CD4-positive, CD25-positive, alpha-beta regulatory T cell (primary cell): ENCODE measurements at places on chromosomes 5 and 9. TPM values are rescaled to one million over a fixed set of nuclear protein-coding genes. Genes with fewer than 3 reads are reported as not detected.

The C5orf58 gene
- polyA plus RNA-seq: 1.1 TPM

DNA sequence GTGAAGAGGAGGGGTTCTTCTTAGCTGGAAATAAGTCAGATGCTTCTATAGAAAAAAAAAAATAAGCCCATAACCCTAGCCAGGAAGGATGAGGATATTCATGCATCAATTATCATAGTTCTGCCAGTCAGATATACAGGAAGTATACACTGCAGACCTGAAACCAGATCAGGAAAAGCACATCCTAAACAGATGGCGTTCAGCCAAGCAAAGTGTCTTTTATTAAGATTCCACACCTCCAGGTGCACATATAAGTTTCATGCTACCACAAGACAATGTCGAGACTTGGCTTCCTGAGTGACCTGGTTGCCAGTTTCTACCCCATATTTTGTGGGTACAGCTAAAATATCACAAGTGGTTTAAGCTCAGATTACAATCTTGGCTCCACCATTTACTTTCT, 108.3 kb downstream of the CETN3 start:
- no peak for DNase-seq

GRCh38 chr9:127463382-127463781, 12.1 kb downstream of the LRSAM1 start:
- DNase-seq: no peak

GRCh38 chr5:7616897-7617296, 221.0 kb downstream of the ADCY2 start:
- DNase-seq: no peak

The POU5F2 gene
- 0.17 TPM for polyA plus RNA-seq

- no peak for DNase-seq
Observed at GRCh38 chr5:32602906-32603305, 17.5 kb downstream of the SUB1 start.

DNA sequence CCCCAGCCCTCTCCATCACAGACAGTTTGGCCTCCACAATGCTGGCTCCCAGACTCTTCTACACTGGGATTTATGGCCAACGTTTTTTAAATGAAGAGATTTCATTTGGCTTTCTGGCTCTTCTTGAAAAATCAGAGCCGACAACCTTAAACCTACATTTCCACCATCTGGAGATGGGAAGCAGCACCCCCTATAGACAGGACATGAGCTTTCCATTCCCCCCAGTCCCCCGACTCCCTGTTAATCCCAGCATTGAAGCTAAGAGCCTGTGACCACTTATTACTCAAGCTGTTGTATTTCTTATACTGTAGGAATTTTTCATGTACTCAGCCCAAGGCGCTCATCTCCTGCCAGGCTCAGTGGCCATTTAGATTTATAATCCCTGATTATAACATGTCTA, 34.0 kb upstream of the AFAP1L1 start:
- DNase-seq: no peak

DNA sequence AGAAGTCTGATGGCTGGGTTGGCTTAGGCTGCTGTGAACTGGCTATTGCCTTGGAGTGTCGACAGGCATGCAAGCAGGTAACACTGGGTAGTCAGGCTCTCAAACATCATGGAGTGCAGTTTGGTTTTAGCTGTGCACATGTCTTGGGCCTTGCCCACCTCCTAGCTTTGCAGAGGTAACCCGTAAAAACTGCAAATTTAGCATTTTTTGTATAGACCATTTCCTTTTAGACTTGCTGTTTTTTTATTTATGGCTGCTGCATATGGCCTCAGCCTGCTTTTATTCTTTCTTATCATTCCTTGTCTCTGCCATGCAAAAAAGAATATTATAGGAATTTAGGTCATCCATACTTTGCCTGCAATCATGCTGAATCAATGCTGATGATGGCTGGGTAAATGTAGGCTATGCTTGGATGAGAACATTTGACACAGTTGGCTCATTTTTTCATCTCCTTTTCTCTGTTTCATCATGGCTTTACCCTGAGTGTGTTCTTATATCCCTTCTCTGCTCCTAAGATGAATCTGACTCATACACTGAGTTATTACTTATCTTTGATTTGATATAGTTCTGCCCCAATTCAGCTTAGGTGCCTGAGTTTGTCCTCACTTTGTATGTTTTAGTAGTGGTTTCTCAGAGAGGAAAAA, 27.2 kb downstream of the RECK start:
- DNase-seq: no peak

The MPDZ gene
- polyA plus RNA-seq: not detected

DNA sequence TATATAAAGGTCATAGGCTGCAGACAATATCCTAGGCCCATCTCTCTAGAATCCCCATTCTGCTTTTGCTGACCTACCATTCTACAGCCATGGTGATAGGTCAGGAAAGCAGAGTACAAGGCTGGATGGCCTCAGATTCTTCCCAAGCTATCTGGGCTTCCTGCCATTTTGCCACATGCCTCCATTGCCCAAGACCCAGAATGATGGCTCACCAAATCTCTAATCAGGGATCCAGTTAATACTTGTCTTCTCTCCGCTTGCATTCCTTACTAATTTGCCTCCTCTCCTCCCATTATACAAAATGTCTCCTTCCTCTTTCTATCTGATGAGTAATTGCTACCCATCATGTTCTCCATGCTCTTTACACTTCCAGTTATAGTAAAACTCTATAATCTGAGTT, 22.7 kb upstream of the NDUFS4 start:
- DNase-seq: no peak

The NSG2 gene
- not detected for polyA plus RNA-seq

GRCh38 chr5:150783422-150783928, 4.9 kb downstream of the SMIM3 start:
- peak; percentile 79 for DNase-seq

- no peak for DNase-seq
Observed at GRCh38 chr5:156481741-156482140, 154.8 kb downstream of the SGCD start.

DNA sequence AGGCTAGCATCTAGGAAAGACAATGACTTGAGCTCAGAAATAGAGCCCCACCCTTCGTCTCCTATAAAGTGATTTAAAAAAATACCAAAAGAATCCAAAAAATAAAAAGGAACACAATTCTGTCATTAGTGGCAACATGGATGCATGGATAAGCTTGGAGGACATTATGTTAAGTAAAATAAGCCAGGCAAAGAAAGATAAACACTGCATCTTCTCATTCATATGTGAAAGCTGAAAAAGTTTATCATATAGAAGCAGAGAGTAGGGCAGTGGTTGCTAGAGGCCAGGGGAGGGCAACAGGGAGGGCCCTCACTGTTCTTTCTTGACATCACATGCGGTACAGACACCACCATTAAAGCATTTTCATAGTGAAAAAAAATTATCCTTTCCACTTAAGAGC, 220.9 kb upstream of the TRPC7 start:
- DNase-seq: no peak

DNA sequence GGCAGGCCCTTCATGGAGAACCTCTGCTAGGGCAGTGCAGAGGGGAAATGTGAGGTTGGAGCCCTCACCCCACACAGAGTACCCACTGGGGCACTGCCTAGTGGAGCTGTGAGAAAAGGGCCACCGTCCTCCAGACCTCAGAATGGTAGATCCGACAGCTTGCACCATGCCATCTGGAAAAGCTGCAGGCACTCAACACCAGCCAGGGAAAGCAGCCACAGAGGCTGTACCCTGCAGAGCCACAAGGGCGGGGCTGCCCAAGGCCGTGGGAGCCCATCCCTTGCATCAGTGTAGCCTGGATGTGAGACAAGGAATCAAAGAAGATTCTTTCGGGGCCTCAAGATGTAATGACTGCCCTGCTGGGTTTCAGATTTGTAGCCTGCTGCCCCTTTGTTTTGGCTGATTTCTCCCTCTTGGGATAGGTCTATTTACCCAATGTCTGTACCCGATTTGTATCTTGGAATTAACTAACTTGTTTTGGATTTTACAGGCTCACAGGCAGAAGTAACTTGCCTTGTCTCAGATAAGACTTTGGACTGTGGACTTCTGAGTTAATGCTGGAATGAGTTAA, 16.6 kb upstream of the ZDHHC11 start:
- no peak for DNase-seq

DNA sequence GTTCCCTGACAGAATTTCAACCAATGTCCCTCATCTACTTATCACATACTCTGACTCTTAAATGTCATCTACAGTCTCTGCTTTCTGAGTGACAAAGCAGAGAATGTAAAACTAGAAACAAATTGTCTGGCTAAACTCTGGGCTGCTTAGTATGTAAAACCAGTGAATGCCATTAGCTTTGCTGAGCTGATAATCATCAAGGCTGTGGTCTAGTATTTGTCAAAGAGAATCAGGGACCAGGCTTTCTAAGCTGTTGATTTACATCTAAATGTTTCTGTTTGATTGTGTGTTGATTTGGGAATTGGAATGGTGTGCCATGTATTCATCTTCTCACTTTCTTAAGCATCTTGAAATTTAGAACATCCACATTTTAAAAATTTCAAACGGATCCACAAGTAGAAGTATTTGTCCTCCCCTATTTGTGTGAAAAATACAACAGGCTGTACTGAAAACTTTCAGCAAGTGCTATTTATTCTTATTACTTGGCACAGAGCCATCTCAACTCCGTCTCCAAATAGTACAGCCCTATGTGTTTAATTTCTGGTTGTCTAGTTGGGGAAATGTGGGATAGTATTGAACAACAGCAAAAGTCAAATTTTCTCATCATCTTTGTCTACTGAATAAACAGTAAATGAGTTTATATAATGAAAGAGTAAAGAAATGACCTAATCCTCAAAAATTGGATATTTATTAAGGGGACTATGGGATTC, 251.5 kb downstream of the KCTD16 start:
- DNase-seq: no peak

DNA sequence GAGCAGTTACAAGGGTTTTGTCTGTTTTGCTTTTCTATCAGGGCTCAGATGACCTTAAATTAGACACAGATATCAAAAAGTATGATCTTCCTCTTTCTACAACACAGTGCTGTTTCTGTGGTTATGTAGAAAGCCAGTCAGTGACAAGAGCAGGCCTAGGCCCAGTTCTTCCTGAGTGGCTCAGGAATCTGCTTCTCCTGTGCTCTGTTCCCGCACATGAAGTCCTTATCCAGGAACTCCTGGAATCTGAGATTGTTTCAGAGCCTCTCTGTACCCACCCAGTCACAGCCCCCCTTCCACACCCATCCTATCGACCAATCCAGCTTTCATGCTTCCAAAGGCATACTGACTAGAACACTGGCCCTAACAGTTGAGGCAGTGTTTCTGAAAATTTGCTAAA, 40.4 kb upstream of the SMU1 start:
- no peak for DNase-seq

GRCh38 chr5:131180407-131180806, 9.7 kb downstream of the LYRM7 start:
- DNase-seq: no peak

The MXD3 gene
- 0.89 TPM for polyA plus RNA-seq

GRCh38 chr9:81814794-81815464, 113.3 kb upstream of the SPATA31D4 start:
- DNase-seq: no peak

- DNase-seq: no peak
Observed at GRCh38 chr5:146717951-146718350, 160.6 kb downstream of the PPP2R2B start.

The NEUROG1 gene
- polyA plus RNA-seq: not detected

DNA sequence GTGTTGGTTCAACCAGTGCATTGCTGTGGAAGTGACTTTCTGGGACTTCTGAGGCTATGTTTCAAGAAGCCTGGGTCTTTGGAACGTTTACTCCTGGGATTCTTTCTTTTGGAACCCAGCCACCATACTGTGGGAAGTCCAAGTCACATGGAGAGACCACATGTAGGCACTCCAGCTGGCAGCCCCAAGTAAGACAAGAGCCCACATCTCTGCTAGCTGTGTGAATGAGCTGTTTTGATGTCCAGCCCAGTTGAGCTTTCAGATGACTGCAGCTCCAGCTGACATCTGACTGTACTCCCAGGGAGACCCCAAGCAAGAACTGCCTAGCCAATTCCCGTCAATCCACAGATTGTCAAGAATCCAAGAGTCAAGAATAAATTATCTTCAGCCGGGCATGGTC, 60.1 kb upstream of the SPATA31D4 start:
- no peak for DNase-seq

GRCh38 chr5:127369796-127370195, 79.2 kb downstream of the MEGF10 start:
- no peak for DNase-seq

- DNase-seq: no peak
Observed at GRCh38 chr9:134547161-134548100, 94.2 kb upstream of the COL5A1 start.

DNA sequence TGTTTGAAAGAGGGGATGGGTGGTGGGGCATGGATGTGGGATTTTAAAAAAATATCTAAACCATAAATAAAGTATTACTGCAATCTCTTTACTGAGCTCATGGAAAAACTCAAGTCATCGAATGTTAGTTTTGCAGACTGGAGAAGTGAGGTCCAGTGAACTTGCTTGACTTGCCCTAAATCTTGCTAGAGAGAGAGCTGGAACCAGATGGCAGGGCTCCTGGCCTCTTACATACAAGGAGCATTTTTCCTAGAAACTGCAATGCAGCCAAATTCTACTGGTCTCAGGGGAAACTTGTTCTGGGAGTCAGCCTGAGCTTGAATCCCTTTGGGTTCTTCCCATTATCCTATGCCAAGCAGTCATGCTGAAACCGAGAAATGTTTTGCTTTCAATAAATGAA, 2.9 kb upstream of the TGFBI start:
- no peak for DNase-seq

DNA sequence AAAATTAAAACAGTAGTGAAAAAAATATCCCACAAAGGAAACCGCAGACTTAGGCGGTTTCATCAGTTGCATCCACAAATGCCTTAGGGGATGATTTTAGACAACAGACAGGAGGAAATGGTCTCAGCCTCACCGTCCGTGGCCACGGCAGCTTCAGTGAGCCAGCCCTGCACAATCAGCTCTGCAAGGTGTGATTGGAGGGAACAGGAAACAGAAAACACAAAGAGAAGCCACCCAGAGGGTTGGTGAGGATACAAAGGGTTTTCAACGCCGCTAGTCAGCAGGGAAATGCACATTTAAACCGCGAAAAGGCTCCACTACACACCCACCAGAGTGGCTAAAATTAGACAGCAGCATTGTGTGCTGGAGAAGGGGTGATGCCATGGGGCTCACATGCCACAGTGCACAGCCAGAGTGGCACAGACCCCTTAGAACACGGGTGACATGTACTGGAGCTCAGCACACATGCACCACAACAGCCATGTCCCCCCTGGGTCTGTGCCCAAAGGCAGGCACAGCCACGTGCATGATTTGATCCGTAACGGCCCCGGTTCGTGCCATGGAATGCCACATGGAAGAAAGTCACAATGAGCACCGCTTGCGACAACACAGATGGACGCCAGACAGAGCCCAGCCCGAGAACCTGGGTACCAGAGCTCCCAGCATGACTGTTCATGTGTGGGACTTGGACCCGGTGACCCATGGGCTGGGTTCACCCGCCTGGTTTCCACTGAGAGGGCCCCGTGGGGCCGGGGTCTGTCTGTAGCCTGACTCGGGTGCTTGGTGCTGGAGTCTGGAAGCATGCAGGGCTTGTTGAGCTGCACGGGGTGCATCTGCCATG, 18.3 kb upstream of the TERT start:
- DNase-seq: peak; percentile 84

GRCh38 chr5:145937432-145938250, 1.3 kb downstream of the SH3RF2 start:
- no peak for DNase-seq

The DRD1 gene
- not detected for polyA plus RNA-seq
